NCI-H526 treated with DMSO at 0.1 percent for 48 hours (cell line): ENCODE measurements at places on chromosomes 16 and 17.

- DNase-seq: no peak
These were observed 807.1 kb downstream of the KCNJ2 start for GRCh38 chr17:70976447-70976846.

GRCh38 chr17:55210292-55210691 lies 54.5 kb upstream of the HLF start:
- no peak for DNase-seq

- no peak for DNase-seq
These were observed 60.7 kb downstream of the CLEC16A start for GRCh38 chr16:11004973-11005610.

- DNase-seq: no peak
These were observed 65.0 kb downstream of the CBLN1 start for GRCh38 chr16:49216593-49216992.

DNA sequence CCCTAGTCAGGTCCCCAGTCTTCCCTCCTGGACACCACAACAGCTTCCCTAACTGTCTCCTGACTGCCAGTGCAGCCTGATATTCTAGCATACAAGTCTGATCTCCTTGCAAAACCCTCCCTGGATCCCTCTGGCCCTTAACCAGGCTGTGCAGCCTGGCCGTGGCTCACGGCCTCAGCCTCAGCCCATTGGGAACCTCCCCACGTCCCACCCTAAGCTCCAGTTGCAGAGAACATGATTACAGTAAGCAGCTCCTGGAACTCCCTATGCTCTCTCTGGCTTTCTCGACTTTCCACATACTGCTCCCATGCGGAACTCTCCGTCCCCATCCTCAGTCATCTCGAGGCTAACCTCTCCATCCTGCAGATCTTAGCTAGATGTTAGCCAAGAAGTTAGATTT lies 13.0 kb downstream of the ALOX12B start:
- no peak for DNase-seq

GRCh38 chr16:79169239-79169638 lies 431.3 kb downstream of the MAF start:
- no peak for DNase-seq

GRCh38 chr17:27793168-27793905 lies 7.0 kb downstream of the NOS2 start:
- peak; percentile 48 for DNase-seq

GRCh38 chr17:3543453-3543852 lies 14.2 kb downstream of the TRPV3 start:
- no peak for DNase-seq

- DNase-seq: no peak
These were observed 257.7 kb upstream of the FOXF1 start for GRCh38 chr16:86252596-86252995.

- DNase-seq: no peak
These were observed 22.2 kb downstream of the USP22 start for GRCh38 chr17:21020622-21021021.

DNA sequence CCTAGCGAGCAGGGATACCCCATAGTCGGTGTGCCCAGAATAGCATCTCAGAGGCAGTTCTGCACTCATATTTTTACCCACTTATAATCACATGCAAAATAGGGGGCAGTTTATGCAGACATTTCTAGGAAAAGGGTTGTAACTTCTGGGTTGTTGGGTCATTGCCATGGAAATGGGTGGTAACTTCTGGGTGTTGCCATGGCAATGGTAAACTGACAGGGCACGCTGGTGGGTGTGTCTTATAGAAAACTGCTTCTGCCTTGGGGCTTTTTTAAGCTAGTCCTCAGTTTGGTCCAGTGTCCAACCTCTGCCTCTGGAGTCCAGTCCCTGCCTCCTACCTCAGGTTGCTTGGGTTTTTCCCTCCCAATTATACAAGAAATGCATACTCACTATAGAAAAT lies 7.4 kb upstream of the SPAG9 start:
- DNase-seq: no peak

DNA sequence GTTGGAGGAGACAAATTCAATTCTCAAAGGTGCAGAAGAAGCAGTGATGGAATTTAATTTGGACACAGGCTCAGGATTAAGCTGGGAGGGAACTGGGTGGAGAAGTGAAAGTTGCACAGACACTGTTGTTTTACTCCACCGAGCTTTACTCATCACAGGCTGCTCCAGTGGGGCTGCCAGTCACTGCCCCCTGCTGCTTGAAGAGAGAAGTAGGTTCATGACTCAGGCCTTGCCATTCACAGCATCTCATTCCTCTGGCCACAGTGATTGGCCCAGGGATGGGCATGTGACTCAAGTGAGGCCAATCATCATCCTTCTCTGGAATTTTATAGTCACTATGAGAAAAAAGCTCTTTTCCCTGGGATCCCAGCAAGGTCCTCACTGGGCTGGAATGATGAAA lies 11.8 kb downstream of the GNAO1 start:
- no peak for DNase-seq

DNA sequence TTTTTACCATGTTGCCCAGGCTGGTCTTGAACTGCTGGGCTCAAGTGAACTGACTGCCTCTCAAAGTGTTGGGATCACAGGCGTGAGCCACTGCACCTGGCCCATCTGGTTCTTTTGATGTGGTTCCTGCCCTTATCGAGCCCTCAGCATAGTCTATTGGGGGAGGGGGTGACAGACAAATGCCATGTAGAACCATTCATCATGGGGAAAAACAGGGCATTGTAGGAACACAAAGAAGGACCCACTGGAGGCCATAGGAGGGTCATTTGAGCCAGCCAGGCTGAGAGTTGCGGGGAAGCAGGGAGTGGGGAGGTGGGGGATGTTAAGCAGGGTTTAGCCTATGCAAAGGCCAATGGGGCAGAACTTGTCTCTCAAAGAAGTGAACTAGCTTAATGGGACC lies 11.9 kb downstream of the SEC14L5 start:
- DNase-seq: no peak
